Stimulated activated CD4-positive, alpha-beta T cell treated with anti-CD3 and anti-CD28 coated beads, Interleukin-12 subunit alpha, Interleukin-12 subunit beta, amount 100 ng/mL, for 4 hours (primary cell): ENCODE measurements at places on chromosomes 12 and 14.

DNA sequence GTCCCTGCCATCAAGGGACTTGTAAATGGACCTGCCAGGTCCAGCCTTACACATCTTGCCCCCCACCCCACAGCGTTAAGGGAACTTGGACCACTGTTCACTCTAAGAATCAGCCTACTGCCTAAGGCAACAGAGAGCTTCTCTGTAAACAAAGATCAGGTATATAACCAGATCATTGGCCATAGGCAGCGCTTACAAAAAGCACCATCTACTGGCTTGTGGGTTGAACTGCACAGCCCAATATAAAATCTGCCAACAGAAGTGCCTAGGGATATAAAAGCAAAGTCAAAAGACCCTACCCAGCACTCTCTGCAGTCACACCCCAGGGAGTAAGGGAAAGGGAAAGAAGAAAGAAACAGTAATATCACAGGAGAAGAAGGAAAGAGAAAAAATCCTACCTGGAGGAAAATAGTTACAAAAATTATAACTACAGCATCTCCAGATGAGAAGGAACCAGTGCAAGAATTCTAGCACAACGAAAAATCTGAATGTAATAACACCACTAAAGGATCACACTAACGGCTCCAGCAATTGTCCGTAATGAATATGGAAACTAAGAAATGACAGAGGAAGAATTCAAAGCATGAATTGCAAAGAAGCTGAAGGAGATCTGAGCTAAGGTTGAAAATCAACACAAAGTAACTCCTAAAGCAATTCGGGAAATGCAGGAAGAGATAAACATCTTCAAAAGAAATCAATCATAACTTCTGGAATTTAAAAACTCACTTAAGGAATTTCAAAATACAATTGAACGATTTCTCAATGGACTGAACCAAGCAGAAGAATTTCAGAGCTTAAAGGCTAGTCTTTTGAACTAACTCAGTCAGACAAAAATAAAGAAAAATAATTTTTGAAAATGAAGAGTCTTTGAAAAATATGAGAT, 95.2 kb upstream of the PCED1B start:
- DNase-seq = peak; percentile 6

DNA sequence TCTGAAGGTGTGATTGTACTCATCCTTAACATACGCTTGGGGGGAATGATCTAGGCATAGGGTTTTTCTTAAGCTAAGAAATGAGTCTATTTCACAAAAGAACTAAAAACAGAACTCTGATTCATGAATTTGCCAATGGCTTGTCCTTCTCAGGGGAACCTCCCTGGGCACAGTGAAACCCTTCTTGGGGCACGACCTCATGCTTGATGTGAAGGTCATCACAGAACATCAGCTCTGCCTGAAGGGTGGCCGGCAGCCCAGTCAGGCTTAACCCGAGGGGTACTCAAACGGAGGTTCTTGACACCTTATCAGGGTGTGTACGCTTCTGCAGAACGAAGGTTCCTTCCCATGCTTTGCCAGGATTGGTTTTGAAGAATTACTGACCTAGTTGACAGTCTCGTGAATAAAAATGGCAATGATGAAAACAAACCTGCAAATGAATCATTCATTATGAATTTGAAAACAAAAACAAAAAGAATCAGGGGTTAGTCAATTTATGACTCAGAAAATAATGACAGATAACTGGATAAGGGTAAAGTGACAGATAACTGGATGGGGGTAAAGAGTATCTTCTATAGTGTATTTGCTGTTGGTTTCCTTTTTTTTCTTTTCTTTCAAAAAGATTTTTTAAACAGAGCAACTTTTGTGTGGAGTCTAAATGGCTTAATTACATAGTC, 86.4 kb downstream of the GALNT8 start:
- no peak for DNase-seq

DNA sequence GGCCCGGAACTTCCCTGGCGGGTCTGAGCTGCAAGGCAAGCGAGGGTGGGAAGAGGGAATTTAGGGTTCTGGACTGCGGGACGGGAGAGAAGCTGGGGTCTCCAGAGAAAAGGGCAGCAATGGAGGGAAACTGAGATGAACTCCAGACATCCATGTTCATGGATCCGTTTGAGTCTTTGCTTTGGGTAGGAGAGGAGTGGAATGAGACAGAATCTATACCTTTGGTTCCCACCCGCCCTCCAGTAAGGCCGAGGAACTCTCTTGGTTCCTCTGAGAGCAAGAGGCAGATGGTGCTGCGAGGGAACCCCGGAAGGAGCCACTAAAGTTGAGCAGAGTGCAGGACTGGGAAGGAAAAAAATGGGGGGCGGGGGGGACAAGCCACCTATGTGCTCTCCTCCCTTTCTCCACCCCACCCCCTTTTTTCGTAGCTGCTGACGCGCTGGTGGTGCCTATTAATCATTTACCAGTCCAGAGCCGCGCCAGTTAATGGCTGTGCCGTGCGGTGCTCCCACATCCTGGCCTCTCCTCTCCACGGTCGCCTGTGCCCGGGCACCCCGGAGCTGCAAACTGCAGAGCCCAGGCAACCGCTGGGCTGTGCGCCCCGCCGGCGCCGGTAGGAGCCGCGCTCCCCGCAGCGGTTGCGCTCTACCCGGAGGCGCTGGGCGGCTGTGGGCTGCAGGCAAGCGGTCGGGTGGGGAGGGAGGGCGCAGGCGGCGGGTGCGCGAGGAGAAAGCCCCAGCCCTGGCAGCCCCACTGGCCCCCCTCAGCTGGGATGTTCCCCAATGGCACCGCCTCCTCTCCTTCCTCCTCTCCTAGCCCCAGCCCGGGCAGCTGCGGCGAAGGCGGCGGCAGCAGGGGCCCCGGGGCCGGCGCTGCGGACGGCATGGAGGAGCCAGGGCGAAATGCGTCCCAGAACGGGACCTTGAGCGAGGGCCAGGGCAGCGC, 1.2 kb downstream of the SSTR1 start:
- DNase-seq = no peak

GRCh38 chr12:124542021-124542949, 25.1 kb downstream of the NCOR2 start:
- no peak for DNase-seq

- no peak for DNase-seq
Measured at GRCh38 chr12:126873701-126874100, 1393.3 kb upstream of the TMEM132C start.

GRCh38 chr12:3107071-3107583, 29.9 kb downstream of the TSPAN9 start:
- DNase-seq = no peak

DNA sequence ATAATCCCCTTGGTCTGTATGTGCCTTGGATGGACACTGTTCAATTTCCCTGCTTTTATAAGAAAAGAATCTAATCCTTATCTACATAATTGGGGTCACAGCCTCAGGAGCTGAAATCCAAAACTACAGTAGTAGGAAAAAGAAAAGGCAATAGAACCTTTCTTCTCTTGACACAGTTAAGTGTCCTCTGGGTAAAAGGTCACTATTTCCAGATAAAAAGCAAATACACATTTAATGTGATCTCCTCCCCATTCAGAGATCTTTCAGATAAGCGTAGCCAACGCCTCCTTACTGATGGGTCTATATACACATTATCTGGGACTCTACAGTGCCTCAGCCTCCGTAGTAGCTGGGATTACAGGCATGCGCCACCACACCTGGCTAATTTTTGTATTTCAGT, 73.4 kb downstream of the CLIP1 start:
- DNase-seq = no peak

DNA sequence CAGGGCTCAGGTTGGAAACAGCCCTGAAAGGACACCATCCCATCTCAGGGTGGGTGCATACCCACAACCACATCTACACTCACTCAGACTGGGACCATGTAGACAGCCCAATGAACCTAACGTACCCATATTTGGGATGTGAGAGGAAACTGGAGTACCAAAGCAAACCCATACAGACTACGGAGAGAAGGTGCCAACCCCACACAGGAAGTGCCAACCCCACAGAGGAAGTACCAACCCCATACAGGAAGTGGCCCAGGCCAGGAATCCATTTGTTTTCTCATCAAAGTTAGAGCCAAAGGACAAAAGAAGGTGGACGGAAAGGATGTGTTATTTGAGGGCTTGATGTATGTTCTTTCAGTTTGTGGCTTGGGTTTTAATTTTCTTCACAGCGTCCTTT, 19.5 kb upstream of the SPIC start:
- DNase-seq = no peak

DNA sequence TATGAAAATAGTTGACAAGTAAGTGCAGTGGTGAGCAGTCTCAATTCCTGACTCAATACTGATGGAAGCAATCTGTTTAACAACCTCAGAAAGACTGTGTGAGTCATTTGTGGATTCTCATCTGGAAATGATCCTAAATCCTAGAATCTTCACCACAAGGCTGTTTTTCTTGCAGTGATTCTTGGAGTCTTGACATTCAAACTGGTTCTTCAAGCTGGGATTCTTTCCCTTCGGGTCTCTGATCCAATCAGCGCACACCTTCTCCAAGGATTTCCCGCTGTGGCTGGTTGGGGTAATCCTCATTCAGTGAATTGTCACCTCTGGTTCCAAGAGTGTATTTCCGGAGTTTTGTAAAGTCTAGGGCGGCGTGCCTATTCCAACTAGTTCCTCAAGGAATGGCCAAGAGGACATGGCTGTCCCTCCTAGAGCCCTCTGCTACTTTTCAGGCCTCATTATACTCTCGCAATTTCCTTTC, 37.7 kb upstream of the FOXJ2 start:
- no peak for DNase-seq

DNA sequence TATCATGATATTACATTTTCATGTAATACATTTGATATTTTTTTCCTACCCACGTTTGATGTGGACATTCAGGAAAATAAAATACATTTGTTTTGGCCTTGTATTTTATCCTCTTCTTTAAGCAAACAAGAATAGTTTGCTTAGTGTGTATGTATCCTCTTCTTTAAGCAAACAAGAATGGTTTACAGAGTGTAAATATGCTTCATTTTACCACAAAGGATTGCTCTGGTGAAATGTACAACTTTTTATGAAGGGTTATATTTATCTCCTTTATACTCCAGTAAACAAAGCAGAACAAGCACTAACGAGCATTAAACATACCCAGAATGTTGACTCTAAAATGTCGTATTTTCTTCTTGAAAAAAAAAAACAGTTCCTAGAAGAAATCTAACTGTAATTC, 244.7 kb downstream of the KCNH5 start:
- DNase-seq = no peak

DNA sequence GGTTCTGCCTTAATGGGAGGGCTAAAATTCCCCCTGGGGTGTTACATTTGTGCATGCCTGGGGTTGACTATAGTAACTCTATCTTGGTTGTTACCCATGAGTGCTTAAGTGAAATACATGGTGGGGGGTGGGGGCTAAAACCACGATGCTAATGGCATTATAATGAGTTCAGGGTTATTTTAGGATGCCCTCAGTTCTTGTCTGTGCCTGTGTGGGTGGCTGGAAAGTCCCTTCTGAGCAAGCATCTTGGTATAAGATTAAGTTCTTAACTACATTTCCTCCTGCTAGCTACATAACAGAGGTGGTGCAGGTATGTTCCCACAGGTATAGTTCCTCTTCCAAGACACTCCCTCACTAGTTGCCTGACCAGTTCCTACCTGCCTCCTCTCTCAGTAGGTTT, 822.3 kb downstream of the LRFN5 start:
- no peak for DNase-seq

- no peak for DNase-seq
Measured at GRCh38 chr12:94267537-94267872, 119.1 kb downstream of the PLXNC1 start.

GRCh38 chr12:10101042-10101579, 2.3 kb upstream of the CLEC1A start:
- no peak for DNase-seq

DNA sequence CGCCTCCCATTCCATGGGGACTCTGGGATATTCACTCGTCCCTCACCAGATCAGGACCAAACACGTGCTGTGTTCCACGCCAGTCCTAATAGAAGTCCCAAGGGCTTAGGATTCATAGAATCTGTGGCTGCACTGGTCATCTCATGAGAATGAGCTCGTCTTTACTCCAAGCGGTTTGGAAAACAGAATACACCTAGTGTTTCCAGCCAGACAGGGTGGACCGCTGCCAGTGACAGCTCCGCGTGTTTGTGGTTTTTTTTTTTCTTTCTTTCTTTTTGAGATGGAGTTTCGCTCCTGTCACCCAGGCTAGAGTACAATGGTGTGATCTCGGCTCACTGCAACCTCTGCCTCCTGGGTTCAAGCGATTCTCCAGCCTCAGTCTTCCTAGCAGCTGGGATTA, 75.1 kb downstream of the GLT1D1 start:
- no peak for DNase-seq

DNA sequence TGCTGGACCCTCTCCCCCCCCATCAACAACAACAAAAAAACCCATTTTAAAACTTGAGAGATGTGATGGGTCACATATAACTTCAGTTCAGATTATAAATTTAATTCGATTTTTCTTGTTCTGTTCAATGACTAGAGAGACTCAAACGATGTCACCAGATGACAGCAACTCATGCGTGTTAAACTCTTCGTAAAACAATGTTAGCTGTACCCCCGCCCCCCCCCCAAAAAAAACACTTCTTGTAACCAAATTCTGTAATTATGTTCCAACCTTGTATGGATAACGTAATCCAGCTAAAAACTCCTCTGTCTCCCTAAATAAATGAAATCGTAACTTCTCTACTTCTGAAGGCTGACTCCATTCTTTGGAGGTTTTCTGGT, 614 bp upstream of the NACA start:
- DNase-seq = no peak

GRCh38 chr12:111238075-111238734, 130.7 kb downstream of the PHETA1 start:
- no peak for DNase-seq

DNA sequence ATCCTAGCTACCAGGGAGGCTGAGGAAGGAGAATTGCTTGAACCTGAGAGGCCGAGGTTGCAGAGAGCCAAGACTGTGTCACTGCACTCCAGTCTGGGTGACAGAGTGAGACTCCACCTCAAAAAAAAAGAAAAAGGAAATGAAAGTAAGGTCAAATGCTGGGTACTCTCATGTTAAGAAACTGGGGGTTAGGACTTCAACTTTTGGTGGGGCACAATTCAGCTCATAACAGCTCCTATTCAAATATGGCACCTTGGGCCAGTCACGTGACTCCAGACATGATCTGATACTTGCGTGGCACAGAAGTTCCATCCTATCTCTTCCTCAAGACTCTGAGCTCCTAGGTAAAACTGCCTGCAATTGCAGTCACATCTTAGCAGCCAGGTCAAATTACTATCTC, 142.7 kb downstream of the EGLN3 start:
- no peak for DNase-seq

- DNase-seq = no peak
Measured at GRCh38 chr12:97481428-97481827, 18.8 kb downstream of the RMST start.

GRCh38 chr14:21921453-21921852, 247.8 kb upstream of the OR4E1 start:
- DNase-seq = no peak

GRCh38 chr12:65209655-65210043, 40.3 kb downstream of the LEMD3 start:
- no peak for DNase-seq

GRCh38 chr14:105944632-105945610, 418.5 kb downstream of the TMEM121 start:
- DNase-seq = peak; percentile 79

GRCh38 chr12:93336291-93336741, 41.4 kb upstream of the NUDT4 start:
- no peak for DNase-seq
